ENCODE measurements at places on chromosomes 13 and 19.
A peak's percentile ranks its signal among the peaks of the same experiment; 100 is the strongest.

DNA sequence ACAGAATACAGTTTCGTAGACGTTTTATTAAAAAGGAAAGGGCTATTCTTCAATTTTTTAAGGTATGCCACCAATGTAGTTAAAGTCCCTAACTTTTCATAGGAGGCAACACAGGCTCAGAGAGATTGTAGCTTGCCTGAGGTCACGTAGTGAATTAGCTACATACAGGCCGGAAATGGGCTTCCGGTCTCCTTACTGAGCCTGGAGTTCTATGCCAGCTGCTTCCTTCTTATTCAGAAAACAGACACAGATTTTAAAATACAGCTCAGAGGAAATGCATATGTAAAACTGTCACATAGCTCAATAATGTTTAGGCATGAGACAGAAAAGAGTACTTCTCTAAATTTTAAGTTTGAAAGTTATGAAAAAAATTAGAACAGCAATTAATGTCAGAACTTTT lies 85.4 kb upstream of the TUBA3C start:
- DNase-seq, result no peak
- no peaks in the 10 kb centered on the region for H3K27me3 ChIP-seq
- no peaks in the 10 kb centered on the region for H3K4me1 ChIP-seq

DNA sequence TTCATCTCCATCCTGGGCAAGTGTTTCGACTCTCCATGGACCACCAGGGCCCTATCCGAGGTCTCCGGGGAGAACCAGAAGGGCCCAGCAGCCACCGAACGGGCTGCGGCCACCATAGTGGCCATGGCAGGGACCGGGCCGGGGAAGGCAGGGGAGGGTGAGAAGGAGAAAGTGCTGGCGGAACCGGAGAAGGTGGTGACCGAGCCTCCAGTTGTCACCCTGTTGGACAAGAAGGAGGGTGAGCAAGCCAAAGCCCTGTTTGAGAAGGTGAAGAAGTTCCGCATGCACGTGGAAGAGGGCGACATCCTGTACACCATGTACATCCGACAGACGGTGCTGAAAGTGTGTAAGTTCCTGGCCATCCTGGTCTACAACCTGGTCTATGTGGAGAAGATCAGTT lies 4.7 kb upstream of the MAP2K7 start:
- peaks cover 21% of the 10 kb centered on the region for H3K4me1 ChIP-seq
- no peaks in the 10 kb centered on the region for H3K27me3 ChIP-seq
- H3K27ac ChIP-seq, result no peak overlapping the region
- no peak for DNase-seq
- no peaks in the 10 kb centered on the region for H3K36me3 ChIP-seq
- H3K4me3 ChIP-seq, result no peak overlapping the region

DNA sequence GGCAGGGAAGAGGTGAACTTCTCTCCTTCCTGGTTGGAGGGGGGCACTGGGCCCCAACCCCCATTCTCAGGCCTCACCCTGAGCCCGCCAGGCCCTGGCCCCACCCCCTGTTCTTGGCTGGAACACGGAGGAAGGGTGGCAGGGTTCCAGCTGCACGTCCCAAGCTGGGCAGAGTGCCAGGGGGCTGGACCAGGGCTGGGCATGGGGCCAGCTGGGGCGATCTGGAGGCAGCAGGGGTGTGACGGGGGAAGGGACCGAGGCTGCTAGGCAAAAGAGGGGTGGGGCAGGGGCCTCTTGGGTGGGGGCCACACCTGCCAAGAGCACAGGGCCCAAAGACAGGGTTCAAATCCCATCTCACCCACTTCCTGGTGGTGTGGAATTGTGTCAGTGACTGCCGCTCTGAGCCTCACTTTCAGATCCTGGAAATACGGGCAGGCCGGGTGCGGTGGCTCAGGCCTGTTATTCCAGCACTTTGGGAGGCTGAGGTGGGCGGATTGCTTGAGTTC lies 2.2 kb downstream of the HIF3A start:
- no peaks in the 10 kb centered on the region for H3K27me3 ChIP-seq
- peak overlapping the region; percentile 98 for H3K27ac ChIP-seq
- peak overlapping the region; percentile 58 for H3K4me3 ChIP-seq
- DNase-seq, result peak; percentile 96
- peaks cover 71% of the 10 kb centered on the region for H3K4me1 ChIP-seq

DNA sequence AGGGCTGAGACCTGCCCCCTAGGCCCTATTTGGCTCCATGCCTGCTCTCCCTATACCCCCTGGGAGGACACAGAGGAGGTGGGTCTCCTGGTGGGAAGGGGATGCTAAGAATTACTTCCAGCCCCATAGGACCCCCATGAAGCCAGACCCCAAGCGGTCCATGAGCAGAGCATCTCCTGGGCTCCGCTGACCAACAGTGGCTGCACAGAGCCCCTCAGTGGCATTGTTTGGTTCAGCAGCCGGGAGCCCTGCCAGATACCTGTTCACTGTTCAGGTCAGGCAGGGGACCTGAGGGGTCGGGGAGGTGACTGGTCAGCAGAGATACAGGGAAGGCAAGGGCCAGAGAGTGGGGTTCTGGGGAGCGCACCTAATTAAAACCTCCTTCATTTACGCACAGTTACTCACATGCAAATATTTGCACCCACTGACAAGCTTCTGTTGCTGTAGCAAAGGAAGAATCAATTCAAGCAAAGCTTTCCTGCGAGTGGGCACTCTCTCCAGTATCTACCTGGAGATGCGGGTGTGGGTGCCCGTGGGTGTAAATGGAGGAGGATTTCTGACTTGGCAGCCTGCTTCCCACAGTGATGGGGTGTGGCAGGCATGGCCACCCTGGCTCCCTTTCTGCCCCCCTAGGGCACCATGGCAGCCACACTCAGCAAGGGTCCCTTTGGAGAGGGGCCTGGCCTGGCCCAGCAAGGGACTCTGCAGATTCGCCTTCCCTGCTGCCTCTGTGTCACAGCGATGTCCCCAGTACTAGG lies 83.5 kb downstream of the CHST8 start:
- no peaks in the 10 kb centered on the region for H3K36me3 ChIP-seq
- H3K4me1 ChIP-seq, result no peaks in the 10 kb centered on the region
- DNase-seq, result no peak
- H3K27ac ChIP-seq, result no peak overlapping the region
- H3K27me3 ChIP-seq, result no peaks in the 10 kb centered on the region

GRCh38 chr19:53953383-53953782 lies 9.4 kb upstream of the CACNG8 start:
- H3K4me1 ChIP-seq, result no peaks in the 10 kb centered on the region
- H3K27ac ChIP-seq, result no peak overlapping the region
- H3K36me3 ChIP-seq, result no peaks in the 10 kb centered on the region
- peaks cover 22% of the 10 kb centered on the region for H3K27me3 ChIP-seq
- no peak for DNase-seq

DNA sequence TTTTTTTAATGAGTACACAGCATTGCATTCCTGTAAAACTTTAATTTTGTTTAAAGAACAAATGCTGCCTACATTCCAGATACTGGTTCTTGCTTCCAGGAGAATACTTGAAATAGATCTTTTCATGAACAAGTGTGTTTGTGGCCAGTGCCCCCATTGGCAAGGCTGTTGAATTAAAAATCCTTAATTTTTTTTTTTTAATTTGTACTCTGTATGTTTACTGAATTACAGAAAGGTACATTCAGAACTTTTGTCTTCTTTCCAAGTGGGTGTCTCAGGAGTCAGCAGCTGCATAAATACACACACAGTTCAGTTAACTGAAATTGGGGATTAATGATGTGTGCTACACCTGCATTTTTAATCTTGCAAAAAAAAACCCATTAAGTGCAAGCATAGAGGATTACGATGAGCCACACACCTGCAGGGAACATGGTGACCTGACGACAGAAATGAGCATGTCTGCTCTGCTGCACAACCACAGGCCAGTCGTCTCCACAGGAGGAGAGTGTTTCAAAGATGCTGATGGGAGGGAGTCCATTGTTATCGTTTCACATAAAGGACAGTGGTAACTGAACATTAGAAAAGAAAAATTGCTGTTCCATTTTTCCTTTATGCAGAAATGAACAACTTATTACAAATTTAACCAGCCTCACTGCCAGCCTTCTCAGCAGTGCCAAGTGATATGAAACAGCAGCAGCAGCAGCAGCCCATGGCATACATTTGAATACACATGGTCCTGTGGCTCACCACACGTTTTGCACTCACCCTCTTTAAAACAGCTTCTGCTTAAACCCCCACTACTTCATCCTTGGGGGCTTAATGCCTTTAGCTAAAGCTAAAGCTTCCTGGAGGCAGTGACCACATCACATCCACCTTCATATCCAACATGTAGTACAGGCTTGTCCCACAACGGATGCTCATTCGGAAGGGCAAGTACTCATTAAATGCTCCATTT lies 72.3 kb upstream of the RFC3 start:
- no peaks in the 10 kb centered on the region for H3K27me3 ChIP-seq
- H3K4me1 ChIP-seq, result no peaks in the 10 kb centered on the region
- H3K4me3 ChIP-seq, result no peak overlapping the region
- DNase-seq, result peak; percentile 40

DNA sequence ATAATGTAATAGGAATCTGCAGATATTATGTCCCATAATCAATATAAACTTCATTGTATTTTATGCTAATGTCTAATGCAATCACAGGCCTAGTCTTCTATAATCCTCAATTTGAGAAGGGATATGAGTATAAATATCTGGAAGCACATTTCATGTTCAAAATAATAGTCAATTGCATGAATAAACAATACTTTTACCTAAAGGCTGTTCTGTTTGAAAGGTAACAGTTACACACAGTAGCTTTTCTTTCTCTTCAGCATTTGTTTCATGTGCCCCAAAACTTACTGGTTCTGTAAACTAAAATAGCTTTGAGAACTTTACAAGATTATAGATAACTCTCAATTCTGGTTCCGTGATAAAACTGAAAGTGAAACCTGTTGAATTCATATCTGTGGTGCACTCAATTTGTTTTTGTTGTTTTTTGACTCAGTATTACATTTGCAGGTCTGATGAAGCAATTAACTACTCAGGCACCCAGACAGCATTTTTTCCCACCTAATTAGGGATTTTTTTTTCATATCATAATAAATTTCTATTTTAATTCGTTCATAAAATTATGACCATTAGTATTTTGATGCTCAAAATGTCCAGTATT lies 1193.8 kb downstream of the SLITRK1 start:
- H3K36me3 ChIP-seq, result no peaks in the 10 kb centered on the region
- no peak overlapping the region for H3K4me3 ChIP-seq
- no peaks in the 10 kb centered on the region for H3K4me1 ChIP-seq
- H3K27me3 ChIP-seq, result no peaks in the 10 kb centered on the region

- no peak for DNase-seq
- H3K27me3 ChIP-seq, result peaks cover 8% of the 10 kb centered on the region
- H3K27ac ChIP-seq, result no peak overlapping the region
- H3K4me3 ChIP-seq, result no peak overlapping the region
- no peaks in the 10 kb centered on the region for H3K4me1 ChIP-seq
- no peaks in the 10 kb centered on the region for H3K36me3 ChIP-seq
These were observed 200.2 kb upstream of the SOX1 start for GRCh38 chr13:111866731-111867245.

- DNase-seq, result no peak
- no peaks in the 10 kb centered on the region for H3K27me3 ChIP-seq
- H3K27ac ChIP-seq, result peak overlapping the region; percentile 24
- peaks cover 28% of the 10 kb centered on the region for H3K4me1 ChIP-seq
- H3K4me3 ChIP-seq, result no peak overlapping the region
These were observed 16.7 kb downstream of the YIPF2 start for GRCh38 chr19:10911579-10912363.

DNA sequence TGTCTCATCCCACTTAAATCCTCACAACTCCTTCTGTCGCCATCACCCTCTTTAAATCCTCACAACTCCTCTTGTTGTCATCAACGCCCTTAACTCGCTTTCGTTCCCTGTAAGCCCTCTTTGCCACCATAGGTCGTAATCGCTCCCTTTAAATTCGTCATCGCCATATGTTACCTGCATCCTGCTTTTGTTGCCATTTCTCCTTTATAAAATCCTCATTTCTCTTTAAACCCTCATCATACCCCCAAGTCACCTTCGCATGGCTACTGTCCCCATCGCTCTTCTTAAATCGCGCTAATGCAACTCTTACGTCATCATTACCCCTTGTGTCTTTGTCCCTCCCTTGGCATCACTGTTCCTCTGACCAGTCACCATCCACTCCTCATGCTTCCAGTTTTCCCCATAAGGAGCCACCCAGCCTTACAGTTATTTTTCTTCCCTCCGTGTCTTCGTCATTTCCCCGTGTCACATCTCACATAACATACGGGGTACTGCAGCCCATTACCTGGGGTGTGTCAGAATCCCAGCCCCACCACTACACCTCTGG lies 539 bp downstream of the PLD3 start:
- no peaks in the 10 kb centered on the region for H3K27me3 ChIP-seq

- H3K4me3 ChIP-seq, result no peak overlapping the region
- DNase-seq, result no peak
- no peaks in the 10 kb centered on the region for H3K27me3 ChIP-seq
- no peaks in the 10 kb centered on the region for H3K4me1 ChIP-seq
- H3K27ac ChIP-seq, result no peak overlapping the region
These were observed 25.5 kb upstream of the ZNF562 start for GRCh38 chr19:9700229-9700981.

DNA sequence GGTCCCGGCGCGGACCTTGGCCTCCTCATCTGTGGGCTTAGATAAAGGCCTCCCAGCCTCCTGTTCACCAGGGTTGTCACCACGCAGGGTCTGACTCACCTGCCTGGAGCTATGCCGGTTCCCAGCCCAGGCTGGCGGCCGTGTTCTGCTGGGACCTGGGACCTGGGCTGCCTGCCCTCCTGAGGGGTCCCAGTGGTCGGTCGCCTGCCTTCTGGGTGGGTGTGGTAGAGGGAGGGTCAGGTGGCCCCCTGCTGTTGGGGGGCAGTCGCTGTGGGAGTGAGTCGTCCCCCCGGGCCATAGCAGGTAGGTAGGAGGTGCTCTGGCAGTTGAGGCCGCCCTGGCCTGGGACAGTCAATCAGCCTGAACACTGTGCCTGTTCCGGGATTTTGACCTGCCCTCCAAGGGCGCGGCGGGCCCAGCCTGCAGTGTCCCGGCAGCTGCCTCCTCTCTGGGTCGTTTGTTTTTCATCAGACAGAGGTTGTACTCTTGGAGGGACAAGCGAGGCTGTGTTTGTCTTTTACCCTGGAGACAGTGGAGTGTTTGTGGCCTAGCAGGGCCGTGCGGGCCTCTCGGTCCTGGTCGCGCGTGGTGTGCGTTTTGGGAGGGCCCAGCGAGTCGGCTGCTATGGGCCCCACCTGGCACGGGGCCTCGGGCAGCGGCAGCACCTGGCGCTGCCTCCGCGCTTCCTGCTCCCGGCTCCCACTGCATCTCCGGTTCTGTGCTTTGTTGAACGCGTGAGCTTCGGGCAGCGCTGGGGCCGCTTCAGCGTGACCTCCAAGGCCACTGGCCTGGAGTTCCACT lies 2.6 kb downstream of the ADAT3 start:
- H3K4me1 ChIP-seq, result peaks cover 25% of the 10 kb centered on the region
- H3K36me3 ChIP-seq, result peaks cover 3% of the 10 kb centered on the region
- DNase-seq, result no peak
- peak overlapping the region; percentile 13 for H3K27ac ChIP-seq
- H3K4me3 ChIP-seq, result no peak overlapping the region

DNA sequence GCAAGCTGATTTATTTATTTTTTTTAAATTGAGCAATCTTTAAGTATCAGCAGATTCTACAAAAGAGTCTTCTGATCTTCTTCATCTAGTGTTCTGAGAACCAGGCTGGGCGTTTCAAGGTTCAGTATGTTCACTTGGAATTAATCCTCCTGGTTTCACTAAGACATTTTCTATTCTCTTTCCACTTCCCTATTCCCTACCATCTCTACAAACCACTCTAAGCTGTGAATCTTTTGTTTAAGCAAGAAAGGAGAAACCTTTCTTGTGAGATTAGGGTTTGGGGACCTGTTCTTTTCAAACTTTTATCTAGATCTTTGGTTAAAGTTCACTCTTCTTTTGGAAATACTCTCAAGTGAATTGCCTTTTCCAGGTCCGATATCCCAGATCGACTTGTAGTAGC lies 59.3 kb downstream of the URI1 start:
- H3K36me3 ChIP-seq, result no peaks in the 10 kb centered on the region
- no peaks in the 10 kb centered on the region for H3K27me3 ChIP-seq
- no peak for DNase-seq

Data from muscle of leg (tissue), 16 donors.